ENCODE measurements at places on chromosomes 2 and 18. TPM values are rescaled to one million over a fixed set of nuclear protein-coding genes. Genes with fewer than 3 reads are reported as not detected.

GRCh38 chr18:58953627-58954026 lies 89.0 kb downstream of the ZNF532 start:
- no peak overlapping the region for H3K4me3 ChIP-seq
- H3K27me3 ChIP-seq = no peaks in the 10 kb centered on the region
- peaks cover 6% of the 10 kb centered on the region for H3K4me1 ChIP-seq
- peak; percentile 44 for DNase-seq
- H3K27ac ChIP-seq = no peak overlapping the region

- DNase-seq = no peak
- no peaks in the 10 kb centered on the region for H3K27me3 ChIP-seq
- H3K36me3 ChIP-seq = no peaks in the 10 kb centered on the region
- no peak overlapping the region for H3K4me3 ChIP-seq
- no peaks in the 10 kb centered on the region for H3K4me1 ChIP-seq
Observed at GRCh38 chr2:209532321-209532720, 108.5 kb downstream of the MAP2 start.

DNA sequence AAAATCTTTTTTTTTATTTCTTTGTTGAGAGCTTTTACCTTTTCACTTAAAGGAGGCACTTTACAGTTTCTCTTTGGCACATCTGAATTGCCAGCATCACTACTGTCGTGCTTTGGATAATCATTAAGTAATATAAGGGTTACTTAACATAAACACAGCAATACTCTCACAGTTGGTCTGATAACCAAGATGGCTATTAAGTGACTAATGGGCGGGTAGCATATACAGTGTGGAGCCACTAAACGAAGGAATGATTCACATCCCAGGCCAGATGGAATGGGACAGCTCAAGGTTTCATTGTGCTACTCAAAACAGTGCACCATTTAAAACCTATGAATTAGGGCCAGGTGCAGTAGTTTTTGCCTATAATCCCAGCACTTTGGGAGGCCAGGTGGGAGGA lies 28.1 kb downstream of the USP37 start:
- no peaks in the 10 kb centered on the region for H3K27me3 ChIP-seq
- no peak overlapping the region for H3K27ac ChIP-seq
- DNase-seq = no peak
- no peak overlapping the region for H3K4me3 ChIP-seq

The CDH7 gene
- total RNA-seq = 2.9 TPM

- no peaks in the 10 kb centered on the region for H3K4me1 ChIP-seq
- H3K36me3 ChIP-seq = no peaks in the 10 kb centered on the region
- no peaks in the 10 kb centered on the region for H3K27me3 ChIP-seq
- no peak within 1 kb of the TSS for H3K27ac ChIP-seq
- peak; percentile 70 for DNase-seq
Observed at GRCh38 chr2:165239230-165239629, at the start of gene SCN2A. Gene SCN2A, plus strand, starts transcription at chr2:165239414. Its CDS starts 56,410 bp downstream, at chr2:165295824.

The TCF4 gene
- total RNA-seq = 65.2 TPM

The MC5R gene
- total RNA-seq = not detected

The VWC2L gene
- total RNA-seq = 0.40 TPM

The ST6GAL2 gene
- 14.4 TPM for total RNA-seq

DNA sequence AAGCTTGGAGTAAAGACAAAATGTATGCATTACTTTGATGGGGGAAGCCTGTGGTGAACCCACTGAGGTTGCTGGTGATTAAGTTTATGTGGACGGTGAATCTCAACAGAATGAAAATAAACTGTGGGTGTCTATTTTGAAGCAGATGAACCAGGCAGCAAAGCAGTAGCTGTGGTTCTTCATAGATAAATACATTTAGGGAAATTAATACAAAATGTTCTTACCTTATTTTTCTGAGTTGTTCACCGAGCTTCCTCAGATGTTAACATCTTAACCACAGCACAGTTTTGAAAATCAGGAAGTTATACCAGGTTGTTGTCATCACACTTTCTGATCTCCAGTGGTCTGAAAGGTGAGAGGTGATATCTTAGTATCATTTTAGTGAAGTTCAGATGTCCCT lies 53.9 kb downstream of the NCK2 start:
- H3K27me3 ChIP-seq = no peaks in the 10 kb centered on the region
- DNase-seq = no peak
- no peaks in the 10 kb centered on the region for H3K36me3 ChIP-seq
- H3K27ac ChIP-seq = no peak overlapping the region
- no peak overlapping the region for H3K4me3 ChIP-seq

GRCh38 chr2:10574911-10575310 lies 114.9 kb downstream of the NOL10 start:
- H3K27ac ChIP-seq = no peak overlapping the region
- H3K36me3 ChIP-seq = no peaks in the 10 kb centered on the region
- no peaks in the 10 kb centered on the region for H3K27me3 ChIP-seq
- no peak for DNase-seq

DNA sequence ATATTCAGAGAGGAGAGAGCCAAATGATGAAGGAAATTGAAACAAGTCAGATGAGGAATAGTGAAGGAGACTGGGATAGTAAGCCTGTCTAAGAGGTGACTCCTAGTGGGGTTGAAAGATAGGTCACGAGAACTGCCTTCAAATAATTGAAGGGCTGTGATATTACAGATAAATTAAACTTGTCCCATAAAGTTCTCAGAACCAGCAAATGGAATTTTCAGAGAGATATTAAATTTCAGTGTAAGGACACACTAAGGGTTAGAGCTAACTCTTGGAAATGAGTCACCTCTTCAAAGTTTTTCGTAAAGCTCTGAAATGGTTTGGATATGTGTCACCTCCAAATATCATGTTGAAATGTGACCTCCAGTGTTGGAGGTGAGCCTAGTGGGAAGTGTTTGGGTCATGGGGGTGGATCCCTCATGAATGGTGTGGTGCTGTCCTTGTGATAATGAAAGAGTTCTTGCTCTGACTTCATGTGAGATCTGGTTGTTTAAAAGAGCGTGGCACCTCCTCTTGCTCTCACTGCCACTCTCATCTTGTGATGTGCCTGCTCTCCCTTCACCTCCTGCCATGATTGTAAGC lies 87.3 kb downstream of the BABAM2 start:
- no peak overlapping the region for H3K27ac ChIP-seq
- no peak overlapping the region for H3K4me3 ChIP-seq
- H3K36me3 ChIP-seq = no peaks in the 10 kb centered on the region
- DNase-seq = no peak
- no peaks in the 10 kb centered on the region for H3K4me1 ChIP-seq
- H3K27me3 ChIP-seq = no peaks in the 10 kb centered on the region

GRCh38 chr18:48791636-48792105 lies 159.1 kb downstream of the SMAD7 start:
- DNase-seq = no peak
- H3K36me3 ChIP-seq = no peaks in the 10 kb centered on the region
- no peak overlapping the region for H3K27ac ChIP-seq

The IGFBP2 gene
- 163 TPM for total RNA-seq

The FEV gene
- total RNA-seq = not detected

DNA sequence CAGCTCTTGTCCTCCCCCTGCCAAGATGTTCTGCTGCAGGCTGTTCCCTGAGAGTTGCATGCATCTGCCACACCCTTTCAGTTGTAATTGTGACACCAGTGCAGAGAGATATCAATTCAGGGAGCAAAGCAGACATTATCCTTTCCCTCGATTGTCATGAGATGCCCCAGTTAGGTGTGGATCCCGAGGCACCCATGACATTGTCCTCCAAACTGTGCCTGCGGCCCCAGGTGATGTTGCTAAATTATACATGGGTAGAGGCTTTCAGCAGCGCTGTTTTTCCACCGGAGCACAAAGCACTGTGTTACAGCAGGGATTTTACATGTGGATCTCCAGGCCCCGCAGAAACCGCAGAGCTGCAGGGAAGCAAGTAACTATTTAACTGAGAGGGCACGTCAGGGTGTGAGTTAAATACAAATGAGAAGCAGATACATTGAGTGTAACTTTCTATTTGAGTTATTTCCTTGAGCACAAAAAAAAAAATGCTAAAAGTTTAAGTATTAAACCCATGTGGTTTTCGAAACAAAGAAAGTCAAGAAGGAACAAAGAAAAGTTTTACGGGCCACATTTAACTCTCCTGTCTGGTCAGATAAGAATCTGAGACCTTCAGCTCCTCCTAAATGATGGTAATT lies 90.3 kb upstream of the BCL2L11 start:
- H3K4me1 ChIP-seq = peaks cover 51% of the 10 kb centered on the region
- no peaks in the 10 kb centered on the region for H3K27me3 ChIP-seq
- no peaks in the 10 kb centered on the region for H3K36me3 ChIP-seq
- DNase-seq = no peak
- no peak overlapping the region for H3K4me3 ChIP-seq

DNA sequence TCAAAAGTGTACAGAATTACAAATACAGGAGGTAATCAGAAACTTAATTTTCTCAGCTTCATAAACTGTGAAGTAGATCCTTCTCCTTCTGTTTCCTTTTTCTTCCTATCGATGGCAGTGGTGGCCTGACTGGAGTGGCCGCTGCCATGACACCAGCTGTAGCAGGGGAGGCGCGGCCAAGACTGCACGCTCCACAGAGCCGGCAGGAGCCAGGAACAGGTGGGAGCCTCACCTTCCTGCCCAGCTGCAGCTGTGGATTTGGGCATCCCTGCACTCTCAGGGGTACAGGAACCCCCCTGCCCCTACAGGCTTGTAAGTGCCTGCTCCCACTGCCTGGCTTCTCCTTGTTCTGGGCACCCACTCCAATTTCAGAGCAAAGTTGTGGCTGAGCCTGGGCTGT lies 76.1 kb downstream of the EPB41L3 start:
- no peaks in the 10 kb centered on the region for H3K36me3 ChIP-seq
- no peak for DNase-seq
- no peaks in the 10 kb centered on the region for H3K27me3 ChIP-seq
- H3K4me3 ChIP-seq = no peak overlapping the region
- no peaks in the 10 kb centered on the region for H3K4me1 ChIP-seq
- no peak overlapping the region for H3K27ac ChIP-seq

DNA sequence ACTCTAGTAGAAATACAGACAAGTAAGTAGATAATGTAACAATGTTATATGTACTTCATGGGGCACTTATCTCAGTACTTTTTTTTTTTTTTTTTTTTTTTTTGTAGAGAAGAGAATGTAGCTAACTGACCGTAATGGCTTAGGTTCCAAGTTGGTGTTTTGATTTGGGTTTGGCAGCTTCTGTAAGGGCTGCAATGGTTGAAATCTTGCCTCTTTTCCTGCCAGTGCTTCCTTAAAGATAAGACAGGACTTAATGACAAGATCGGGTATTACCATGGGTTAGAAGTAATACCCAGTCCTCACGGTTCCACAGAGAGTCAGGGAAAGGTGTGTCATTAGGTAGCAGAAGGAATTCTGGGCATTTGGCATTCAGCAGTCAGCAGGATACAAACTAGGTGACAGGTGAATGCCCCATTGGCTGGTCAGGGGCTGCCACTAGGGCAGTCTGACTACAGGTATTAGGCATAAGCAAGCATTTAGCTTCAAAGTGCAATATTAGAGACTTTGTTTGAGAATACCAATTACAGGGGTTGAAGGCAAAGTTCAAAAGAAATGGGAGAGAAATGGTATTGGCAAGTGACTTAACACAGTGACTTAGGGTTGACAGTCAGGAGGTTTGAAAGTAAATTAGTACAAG lies 189.4 kb upstream of the RND3 start:
- peaks cover 12% of the 10 kb centered on the region for H3K4me1 ChIP-seq
- no peak overlapping the region for H3K4me3 ChIP-seq
- peak overlapping the region; percentile 78 for H3K27ac ChIP-seq
- H3K36me3 ChIP-seq = no peaks in the 10 kb centered on the region
- peak; percentile 60 for DNase-seq

DNA sequence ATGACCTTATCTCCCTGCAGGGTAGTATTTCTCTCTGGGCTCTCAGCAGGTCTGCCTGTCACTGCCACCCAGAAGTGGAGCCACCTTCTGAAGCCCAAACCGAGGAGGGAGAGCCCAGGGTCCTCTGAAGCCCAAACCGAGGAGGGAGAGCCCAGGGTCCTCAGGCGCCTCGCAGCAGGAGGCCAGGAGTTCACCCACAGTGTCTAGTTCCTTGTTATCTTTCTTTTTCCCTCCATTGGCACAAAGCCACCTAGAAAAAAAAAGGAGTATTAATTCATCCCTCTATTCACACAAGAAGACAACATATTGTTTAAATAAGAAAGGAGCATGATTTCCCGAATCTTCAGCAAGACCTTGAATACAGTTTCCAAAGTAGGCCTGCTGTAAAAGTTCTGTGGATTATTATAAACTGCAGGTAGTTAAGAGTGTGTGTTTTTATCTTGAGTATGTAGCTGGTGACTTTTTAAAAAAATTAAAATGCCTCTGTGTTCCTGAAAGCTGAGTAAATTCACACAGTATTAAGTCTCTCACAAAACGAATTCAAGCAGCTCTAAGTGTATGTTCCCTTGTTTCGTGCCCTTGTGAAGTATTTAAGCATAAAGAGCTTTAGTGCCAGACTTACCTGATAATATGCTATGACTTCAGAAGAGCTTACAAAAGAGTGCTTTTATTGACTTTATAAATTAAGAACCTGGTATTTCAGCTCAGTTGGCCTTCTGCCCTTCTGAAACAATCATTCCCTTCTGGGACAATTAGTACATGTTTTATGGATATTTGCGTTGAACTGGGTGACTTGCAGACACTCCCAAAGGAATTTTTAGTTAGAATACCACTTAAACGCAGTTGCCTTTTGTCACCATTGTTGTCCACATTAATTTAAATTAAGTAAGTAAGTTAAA lies 11.7 kb upstream of the GRHL1 start:
- H3K27ac ChIP-seq = peak overlapping the region; percentile 33
- no peak overlapping the region for H3K4me3 ChIP-seq
- H3K36me3 ChIP-seq = no peaks in the 10 kb centered on the region

The MEP1B gene
- total RNA-seq = 0.36 TPM

GRCh38 chr18:7185701-7186100 lies 45.2 kb upstream of the LRRC30 start:
- DNase-seq = no peak
- H3K4me1 ChIP-seq = no peaks in the 10 kb centered on the region
- H3K36me3 ChIP-seq = no peaks in the 10 kb centered on the region

The OTOS gene
- 0.50 TPM for total RNA-seq

GRCh38 chr2:209523867-209524266 lies 100.0 kb downstream of the MAP2 start:
- no peaks in the 10 kb centered on the region for H3K27me3 ChIP-seq
- peaks cover 4% of the 10 kb centered on the region for H3K4me1 ChIP-seq
- no peak for DNase-seq
- no peaks in the 10 kb centered on the region for H3K36me3 ChIP-seq
- no peak overlapping the region for H3K4me3 ChIP-seq

The REG3A gene
- 1.6 TPM for total RNA-seq

DNA sequence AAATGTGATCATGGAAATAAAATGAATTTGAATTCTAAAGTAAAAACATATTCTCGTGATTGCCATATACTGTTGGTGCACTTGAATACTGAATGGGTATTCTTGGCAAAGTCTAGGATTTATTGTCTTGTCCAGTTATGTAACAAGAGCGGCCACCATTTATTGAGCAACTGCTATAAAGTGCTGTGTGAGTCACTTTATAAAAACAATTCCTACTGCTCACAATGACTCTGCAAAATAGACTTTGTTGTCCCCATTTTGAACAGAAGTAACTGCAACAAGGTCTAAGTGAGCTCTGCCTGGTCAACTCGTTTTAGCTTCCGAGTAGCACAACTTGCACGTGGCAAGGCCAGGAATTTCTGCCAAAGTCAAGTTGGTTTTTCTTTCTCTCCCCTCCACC lies 995.6 kb upstream of the FANCL start:
- no peaks in the 10 kb centered on the region for H3K27me3 ChIP-seq
- H3K27ac ChIP-seq = no peak overlapping the region
- no peaks in the 10 kb centered on the region for H3K4me1 ChIP-seq
- no peak for DNase-seq
- no peaks in the 10 kb centered on the region for H3K36me3 ChIP-seq
